ENCODE measurements at places on chromosomes 16 and 17.

- no peak for DNase-seq
Observed at GRCh38 chr16:73057291-73058210, 9.6 kb upstream of the ZFHX3 start.

GRCh38 chr16:87826798-87827587, 42.3 kb downstream of the SLC7A5 start:
- no peak for DNase-seq

- DNase-seq, result no peak
Observed at GRCh38 chr17:57455063-57455914, 199.0 kb downstream of the MSI2 start.

GRCh38 chr16:353404-354290, 1.1 kb upstream of the AXIN1 start:
- DNase-seq, result no peak

- DNase-seq, result no peak
Observed at GRCh38 chr17:57356719-57357391, 100.5 kb downstream of the MSI2 start.

- no peak for DNase-seq
Observed at GRCh38 chr17:30217746-30218245, 17.7 kb downstream of the SLC6A4 start.

DNA sequence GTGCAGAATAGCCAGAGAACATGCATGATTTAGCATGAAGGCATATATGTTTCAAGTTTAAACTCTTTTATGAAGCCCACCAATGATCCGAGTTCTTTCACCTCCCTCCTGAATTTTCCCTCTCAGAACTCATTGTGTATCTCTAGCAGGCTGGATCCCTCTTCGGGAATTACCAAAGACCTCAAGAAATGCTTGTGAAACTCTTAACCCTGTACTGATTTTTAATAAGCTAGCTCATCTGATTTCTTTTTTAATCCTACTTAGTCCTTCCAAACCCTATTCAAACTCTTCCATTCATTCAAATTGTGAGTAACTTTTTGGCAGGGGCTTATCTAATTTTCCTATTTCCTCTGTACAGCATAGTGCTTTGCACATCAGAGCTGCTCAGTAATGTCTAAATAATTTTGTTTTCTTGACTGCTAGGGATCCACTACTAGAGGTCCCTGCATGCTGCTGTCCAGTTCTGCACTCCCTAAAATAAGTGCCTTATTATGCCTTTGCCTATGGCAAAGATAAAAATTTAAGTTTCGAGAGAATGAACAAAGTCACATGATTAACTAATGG, 723.8 kb downstream of the CDH11 start:
- DNase-seq, result no peak

DNA sequence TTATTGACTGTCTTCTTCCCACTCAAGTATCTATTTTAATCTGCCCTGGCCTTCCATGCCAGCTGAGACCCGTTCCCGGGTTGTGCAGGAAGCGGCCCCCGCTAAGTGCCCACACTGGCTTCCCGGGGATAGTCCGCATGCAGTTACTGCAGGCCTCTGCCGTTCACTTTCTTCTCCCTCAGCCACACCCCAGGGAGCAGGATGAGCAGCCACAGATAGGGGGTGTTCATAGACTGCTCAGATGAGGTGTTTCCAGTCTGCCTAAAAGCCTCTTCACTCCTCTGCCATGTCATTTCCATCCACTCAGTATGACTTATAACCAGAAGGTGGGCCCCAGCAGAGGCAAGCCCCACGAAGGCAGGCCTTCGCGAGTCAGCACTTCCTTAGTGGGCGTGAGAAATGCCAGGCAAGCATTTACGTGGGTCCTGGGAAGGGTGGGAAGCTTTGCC, 7.7 kb downstream of the MED9 start:
- no peak for DNase-seq

DNA sequence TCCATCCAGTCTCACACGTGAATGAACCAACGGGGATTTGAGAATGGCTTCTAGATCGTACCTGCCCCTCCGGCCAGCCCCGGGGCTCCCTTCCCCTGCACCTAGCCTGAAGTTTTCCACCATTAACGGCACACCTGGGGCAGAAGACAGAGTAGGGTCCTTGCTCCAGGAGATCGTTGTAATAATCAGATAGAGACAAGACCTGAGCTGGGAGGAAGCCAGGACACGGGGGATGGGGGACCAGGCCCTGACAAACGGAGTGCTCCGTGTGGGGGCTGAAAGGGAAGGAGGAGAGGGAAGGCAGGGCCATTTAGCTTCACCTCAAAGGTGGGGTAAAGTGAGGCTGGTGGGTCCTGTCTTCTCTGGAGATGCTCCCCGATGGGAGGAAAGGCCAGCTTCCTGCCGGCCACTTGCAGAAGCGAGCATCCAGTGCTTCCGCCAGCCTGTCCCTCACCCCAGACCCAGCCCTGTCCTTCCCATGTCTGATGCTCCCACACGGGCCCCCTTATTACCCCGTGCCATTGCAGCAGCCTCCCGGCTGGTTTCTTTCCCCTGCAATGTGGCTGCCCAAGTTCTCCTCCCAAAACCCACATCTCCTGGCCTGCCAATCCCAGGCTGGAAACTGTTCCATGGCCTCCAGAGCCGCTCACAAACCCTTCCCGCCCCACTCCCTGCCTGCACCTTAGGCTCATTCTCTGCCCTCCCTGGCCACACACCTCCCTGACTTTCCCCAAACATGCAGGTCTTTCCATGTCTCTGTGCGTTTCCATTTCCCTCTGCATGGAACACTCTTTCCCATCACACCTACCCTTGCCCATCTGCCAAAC, 79.3 kb downstream of the MRC2 start:
- no peak for DNase-seq

DNA sequence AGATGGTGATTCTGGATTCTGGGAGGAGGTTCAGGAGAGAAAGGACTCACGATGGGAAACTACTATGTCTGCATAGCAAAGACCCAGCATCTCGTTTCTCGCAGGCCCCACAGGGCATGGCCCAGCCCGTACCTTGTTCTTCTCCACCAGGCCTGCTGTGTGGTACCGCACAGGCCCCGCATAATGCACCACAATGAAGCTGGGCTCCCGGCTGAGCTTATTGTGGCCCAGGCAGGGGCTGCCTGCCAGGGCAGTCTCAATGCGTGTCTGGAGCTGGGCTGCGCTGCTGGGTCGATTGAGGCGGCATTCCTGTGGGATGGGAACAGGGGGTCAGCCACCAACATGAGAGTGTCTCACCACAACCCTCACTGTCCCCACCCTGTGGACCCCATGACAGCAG, 20.4 kb downstream of the ZNHIT3 start:
- DNase-seq, result no peak

DNA sequence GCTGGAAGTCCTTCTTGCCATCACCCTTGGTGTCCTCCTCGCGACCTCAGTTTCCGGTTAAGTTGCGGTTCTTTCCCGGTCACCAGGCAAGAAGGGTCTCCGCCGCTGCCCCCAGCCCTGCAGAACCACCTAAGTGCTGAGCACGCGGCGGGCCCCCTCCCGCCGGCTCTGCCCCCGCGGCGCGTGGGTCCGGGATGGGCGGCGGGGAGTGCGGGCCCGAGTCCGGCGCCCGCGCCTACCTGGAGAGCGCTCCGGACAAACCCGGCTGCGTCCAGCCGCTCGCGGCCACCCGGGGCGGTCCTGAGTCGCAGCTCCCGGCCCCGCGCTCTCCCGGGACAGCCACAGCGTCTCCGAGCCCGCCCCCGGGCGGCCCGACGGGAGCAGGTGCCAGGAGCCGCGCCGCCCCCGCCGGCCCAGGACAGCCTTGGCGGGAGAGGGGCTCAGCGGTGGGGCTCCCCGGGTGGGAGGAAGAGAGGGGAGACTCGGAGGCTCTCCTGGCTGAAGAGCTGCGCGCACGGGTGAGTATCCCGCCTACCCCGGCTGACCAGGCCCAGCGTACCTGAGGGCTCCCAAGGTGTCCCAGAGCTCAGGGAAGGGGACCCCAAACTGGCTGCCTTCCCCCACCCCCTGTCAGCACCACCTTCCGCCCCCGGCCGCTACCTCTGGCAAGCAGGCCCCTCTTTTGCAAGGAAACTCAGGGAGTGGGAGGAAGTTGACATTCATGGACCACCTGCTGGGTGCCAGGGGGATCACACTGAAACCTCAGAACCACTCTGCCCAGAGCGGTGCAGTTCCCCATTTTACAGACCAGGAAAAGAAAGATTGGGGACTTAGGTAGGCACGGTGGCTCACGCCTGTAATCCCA, 22.2 kb upstream of the C17orf113 start:
- no peak for DNase-seq

DNA sequence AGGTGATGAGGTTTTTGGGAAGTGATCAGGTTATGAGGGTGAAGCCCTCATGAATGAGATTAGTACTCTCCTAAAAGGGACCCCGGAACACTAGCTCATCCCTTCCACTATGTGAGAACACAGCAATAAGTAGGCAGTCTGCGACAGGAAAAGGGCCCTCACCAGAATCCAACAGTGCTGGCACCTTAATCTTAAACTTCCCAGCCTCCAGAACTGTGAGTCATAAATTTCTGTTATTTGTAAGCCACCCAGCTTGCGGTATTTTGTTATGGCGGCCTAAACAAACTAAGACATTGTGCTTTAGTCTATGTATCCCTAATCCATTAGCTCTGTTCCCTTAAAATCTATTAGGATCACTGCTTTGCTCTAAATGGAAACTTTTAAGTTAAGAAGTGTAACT, 8.5 kb downstream of the SLFN12 start:
- DNase-seq, result no peak

DNA sequence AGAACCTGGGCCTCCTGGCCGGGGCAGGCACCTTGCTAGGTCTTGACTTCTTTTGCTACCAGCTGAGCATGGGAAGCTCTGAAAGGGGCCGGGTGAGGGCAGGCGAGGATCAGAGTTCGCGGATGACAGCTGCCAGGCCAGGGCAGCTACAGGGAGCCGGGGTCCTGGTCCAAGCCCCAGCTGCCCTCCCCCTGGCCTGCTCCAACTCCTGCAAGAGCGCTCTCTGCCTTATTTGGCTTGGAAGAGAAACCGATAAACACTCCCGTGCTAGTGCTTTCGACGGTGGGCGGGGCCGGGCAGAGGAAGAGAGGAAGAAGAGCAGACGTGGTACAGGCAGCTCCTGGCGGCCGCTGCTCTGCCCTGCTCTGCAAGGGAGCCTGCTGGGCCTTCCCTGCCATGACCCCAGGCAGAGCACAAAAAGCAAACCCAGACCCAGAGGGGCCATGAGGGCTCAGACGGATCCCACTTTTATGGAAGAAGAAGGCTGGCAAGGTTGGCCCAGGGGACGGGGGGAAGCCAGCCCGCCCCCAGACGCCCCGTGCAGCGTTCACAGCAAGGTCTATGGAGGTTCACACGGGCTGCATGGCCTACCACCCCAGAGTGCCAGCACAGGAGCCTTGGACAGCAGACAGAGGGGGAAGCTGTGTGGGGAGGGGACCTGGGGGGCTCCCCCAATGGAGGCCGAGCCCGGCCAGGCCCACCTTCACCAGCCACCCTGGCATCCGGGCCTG, 25.6 kb downstream of the PIEZO1 start:
- no peak for DNase-seq

GRCh38 chr17:13590441-13590840, 11.3 kb downstream of the HS3ST3A1 start:
- DNase-seq, result no peak

- no peak for DNase-seq
Observed at GRCh38 chr17:65102235-65102634, 34.9 kb upstream of the RGS9 start.

- DNase-seq, result peak; percentile 85
Observed at GRCh38 chr16:57042157-57043111, 49.9 kb upstream of the CPNE2 start.

DNA sequence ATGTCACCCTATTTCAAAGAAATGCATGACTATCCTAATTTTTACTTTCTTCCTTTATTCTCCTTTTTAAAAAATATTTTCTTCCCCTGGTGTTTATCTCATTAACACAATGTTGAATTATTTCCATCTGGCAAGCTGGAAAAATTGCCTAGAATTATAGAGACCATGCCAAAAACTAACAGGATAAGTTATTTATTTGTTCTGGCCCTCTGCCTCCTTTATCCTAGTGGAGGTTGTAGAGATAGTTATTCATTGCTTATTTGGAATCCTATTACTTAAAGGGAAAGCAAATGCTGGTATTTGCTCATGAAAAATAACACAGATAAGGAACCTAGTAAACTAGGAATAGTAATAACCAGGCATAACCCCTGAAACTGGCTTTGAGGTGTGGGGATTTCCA, 684.9 kb upstream of the KIF2B start:
- no peak for DNase-seq

GRCh38 chr16:57255686-57256415, 10.8 kb downstream of the ARL2BP start:
- no peak for DNase-seq

DNA sequence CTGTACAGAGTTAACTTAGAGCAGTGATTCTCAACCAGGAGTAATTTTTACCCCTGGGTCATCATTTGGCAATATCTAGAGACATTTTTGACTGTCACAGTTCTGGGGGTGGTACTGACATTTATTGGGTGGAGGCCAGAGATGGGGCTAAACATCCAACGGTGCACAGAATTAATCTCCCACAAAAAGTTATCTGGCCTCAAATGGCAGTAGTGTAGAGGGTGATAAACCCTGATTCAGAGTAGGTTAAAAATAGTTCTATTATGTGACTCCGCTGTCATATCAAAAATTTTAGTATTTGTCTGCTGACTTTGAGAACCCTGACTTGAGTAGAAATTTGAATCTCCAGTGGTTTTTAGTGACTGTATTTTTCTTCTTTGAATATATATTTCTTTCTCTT, 19.1 kb downstream of the VPS35L start:
- DNase-seq, result no peak

GRCh38 chr16:11290102-11290893, 9.2 kb upstream of the PRM1 start:
- no peak for DNase-seq

DNA sequence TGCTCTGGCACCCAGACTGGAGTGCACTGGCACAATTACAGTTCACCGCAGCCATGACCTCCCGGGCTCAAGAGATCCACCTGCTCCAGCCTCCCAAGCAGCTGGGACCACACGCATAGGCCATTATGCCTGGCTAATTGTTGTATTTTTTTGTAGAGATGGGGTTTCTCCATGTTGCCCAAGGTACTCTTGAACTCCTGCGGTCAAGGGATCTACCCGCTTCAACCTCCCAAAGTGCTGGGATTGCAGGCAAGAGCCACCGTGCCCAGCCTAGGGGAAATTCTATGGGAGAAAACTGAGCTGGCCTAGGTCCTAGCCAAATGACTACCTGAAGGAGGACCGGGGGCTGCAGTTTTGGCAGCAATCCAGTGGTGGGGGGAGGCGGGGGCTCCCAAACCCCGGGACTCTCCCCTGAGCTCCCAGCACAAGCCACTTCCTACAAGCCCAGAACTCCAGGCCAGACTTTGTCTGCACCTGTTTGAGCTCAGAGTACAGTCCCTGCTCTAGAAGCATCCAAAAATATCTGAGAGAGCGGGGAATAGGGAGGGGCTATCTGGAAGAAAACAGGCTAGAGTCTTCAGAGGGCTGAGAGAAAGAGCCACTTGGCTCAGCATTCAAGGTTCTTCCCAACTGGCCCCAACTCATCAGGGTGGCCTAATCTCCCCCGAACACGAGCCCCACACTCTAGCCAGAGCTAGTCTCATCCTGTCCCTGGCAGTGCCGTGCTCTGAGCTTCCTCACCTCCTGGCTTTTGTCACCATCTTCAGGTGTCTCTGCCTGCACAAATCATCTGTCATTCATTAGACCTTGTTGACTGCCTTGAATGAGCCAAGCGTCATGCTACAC, 9.1 kb downstream of the SRL start:
- no peak for DNase-seq
